Non-pigmented ciliary epithelial cell (primary cell): ENCODE measurements at places on chromosomes 12 and 14.

DNA sequence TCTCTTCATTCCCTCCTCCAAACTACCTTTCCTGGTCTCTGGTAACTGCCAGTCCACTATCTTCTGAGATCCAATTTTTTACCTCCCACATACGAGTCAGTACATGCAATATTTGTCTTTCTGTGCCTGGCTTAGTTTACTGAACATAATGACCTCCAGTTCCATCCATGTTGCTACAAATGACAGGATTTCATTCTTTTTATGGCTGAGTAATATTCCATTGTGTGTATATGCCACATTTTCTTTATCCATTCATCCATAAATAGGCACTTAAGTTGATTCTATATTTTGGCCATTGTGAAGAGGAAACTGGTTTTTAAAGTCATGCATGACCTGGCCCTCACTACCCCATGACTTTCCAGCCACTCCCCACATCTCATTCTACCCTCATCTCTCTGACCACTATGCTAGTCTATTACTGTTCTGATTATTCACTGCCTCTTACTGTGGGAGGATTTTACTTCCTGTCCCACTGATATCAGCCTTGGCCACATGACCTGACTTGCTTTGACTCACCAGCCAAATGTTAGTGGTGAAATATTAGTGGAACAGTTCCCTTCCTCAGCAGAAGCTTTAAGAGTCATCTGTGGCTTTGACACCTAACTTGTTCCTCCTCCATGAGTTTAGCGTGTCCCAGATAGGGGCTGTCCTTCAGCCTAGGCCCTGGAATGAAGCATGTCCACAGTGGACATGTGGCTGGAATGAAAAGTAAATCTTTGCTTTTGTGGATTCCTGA lies 52.2 kb downstream of the GOLGA5 start:
- DNase-seq = peak; percentile 66

DNA sequence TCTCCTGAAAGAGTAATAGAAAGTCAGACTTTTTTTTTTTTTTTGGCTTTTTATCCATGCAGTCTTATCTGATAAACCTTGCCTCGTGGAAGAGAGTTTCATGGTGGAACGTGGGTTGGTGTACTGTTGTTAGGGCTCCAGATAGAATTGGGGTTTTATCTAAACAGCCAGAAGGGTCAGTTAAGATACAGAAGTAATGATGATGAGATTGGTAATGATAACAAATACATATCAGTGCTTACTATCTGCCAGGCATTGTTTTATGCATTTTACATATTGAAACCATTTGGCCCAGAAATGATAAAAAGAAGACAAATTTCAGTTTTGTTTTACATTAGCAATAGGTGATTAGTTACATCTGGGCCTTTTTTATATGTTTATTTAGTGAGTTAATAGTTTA lies 372.8 kb upstream of the PRICKLE1 start:
- no peak for DNase-seq

- no peak for DNase-seq
Measured at GRCh38 chr12:78034025-78034424, 203.3 kb downstream of the NAV3 start.

GRCh38 chr12:124022161-124022560 lies 49.1 kb downstream of the ZNF664 start:
- DNase-seq = no peak

DNA sequence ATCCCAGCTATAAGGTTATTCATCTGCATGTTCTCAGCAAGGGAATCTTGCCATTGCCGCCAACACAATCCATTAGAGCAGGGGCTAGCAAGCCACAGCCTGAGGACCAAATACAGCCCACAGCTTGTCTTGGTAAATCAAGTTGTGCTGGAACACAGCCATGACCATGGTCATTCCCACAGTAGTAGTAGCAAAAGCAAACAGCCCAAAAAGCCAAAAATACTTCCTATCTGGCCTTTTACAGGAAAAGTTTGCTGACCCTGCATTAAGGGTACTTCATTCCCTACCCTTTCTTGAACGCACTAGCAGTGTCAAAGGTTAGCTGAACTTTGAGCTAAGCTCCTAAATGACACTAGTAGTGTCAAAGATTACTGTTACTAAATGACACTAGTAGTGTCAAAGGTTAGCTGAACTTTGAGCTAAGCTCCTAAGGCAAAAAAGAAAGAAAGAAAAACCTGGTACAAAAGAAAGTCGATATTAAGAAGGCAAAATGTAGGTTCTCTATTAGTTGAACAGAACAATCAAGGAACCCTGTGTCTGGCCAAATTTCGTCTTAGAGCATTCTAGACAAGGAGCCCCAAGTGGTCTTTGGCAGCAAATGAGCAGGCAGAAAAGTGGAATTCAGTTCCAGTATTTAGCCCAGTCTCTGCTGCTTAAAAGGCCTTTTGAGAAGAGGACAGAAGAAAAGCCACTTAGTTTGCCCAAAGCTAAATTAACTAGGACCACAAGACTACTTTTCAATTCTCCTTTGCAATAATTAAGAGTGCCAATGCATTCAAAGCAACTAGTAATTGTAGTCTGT lies 67.7 kb downstream of the NT5DC3 start:
- no peak for DNase-seq
